ENCODE measurements at places on chromosomes 16 and 17.

DNA sequence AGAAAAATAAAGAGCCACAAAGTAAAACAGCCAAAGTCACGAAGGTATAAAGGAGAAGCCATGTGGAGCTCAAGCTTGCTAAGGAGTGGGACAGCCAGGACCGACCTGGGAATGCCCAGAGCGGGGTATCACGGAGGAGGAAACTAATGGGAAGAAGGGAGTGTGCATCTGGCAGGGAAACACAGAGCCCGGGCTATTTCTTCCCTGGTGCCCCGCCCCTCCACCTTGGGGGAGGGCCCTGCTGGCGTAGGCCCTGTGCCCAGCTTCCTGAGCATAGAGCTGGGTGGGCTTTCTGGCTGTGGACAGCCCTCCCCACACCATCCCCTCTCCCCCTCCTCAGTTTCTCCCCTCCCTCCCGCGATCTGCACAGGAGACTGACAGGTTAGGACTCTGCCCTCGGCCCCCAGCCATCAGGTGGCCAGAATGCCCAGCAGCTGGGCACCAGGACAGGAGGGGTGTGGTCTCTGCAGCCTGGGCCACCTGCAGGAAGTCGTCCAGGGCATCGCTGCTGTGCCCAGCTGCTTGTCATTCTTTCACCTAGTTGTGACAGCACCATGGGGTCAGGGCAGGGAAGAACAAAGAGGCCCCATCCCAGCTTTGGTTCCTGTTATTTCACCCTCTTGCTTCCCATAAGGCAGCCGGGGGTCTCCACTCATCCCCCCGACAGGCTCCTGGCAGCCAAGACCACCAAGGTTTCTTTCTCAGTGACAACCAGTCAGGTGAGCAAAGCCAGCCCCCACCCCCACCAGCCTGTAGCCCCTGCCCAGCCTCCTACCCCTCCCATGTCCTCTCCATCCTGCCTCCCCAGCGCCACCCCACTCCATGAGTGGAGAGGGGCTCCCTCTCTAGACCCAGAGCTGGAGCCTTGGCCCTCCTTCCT is 7.1 kb upstream of the DCAF7 start:
- DNase-seq, result no peak

DNA sequence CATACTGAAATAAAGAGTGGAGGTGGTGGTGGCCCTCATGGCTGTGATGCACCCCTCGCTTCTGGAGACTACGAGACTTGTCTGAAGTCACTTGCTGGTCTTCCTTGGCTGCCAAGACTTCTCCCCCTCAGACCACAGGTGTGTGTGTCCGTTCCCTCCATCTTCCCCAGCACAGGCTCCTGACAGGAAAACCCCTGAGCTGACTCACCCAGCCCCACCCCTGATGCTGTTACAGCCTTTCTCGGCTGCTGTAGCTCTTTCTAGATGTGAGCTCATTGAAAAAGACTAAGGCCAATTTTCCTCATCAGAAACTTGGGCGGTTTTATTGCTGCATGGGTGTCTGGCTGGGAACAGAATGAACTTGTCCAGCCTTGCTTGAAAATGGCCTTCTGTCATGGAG is 296.9 kb downstream of the TMEM114 start:
- DNase-seq, result no peak

- no peak for DNase-seq
These were observed 4.7 kb downstream of the SLC5A11 start for GRCh38 chr16:24850289-24850938.

GRCh38 chr17:72182371-72182873 is 61.6 kb downstream of the SOX9 start:
- no peak for DNase-seq

- no peak for DNase-seq
These were observed at the start of gene GAS2L2 for GRCh38 chr17:35752945-35753764. GAS2L2 (minus strand) TSS chr17:35753239; CDS start chr17:35752850, 389 bp downstream.

DNA sequence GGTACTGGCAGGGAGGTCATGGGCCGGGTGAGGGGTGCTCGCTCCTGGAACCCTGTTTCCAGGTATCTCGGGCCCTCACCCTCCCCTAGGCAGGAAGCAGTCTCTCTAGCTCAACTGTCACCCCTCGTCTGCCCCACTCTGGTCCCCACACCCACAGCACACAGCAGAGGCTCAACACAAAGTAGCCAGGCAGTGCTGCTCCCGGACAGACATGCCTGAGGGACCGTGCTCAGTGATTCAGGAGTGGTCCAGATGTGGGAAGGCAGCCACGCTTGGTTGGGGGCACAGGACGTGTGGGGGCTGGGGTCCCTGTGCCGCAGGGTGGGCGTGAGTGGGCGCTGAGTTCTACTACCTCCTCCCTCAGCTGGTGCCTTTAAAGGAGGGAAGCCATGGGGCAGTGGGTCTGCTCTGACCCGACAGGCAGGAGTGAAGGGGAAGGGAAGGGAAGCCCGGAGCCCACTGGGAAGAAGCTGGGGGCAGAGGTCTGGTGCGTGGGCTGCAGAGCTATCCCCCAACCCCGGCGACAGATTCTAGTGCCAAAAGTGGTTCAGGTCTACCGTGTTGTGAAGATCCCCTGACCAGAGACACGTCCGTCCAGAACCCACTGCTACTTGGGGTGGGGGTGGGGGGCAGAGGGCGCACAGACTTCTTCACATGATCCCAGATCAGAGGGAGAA is 11.8 kb downstream of the SLC16A3 start:
- no peak for DNase-seq

GRCh38 chr17:6506679-6507231 is 49.6 kb downstream of the PITPNM3 start:
- DNase-seq, result peak; percentile 80

DNA sequence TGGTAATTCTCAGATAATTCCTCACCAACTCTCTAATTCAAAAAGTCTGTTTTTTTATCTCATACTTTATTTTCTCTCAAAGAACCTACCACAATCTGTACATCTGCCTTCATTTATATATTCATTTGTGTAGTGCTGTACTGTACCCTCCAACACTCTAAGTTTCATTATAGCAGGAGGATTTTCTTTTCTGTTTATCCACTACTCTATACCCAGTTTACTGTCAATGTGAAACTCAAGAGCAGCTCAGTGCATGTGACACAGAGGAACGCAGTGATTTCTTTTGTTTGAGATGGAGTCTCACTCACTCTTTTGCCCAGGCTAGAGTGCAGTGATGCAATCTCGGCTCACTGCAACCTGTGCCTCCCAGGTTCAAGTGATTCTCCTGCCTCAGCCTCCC is 117.8 kb downstream of the ADAMTS18 start:
- no peak for DNase-seq

DNA sequence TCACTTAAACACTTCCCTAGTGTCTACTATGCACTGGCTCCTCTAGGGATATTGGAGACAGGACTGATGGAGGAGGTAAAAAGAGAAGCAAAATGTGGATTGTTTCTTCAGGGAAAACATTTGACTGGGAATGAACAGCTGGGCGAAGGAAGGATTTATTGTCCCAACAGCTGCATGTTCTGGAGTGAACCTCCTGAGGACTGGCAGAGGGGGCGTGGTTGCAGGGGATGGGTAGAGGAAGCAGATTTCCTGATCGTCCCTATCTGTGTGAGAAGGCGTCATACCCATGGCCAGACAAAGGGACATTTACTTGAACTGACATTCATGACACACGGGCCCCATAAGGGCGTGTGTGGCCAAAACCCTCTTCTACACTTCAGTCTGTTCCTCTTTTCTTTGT is 321.5 kb downstream of the MAP2K4 start:
- no peak for DNase-seq

- DNase-seq, result no peak
These were observed 44.8 kb downstream of the C16orf82 start for GRCh38 chr16:27111486-27111885.

- peak; percentile 96 for DNase-seq
These were observed 956 bp upstream of the CHD3 start for GRCh38 chr17:7887482-7888183.
